ENCODE measurements at places on chromosomes 6 and 20.

- DNase-seq, result no peak
These were observed 48.9 kb downstream of the EBF4 start for GRCh38 chr20:2741463-2741862.

- no peak for DNase-seq
These were observed 182.6 kb downstream of the ERMARD start for GRCh38 chr6:169933839-169934698.

- DNase-seq, result no peak
These were observed 119.1 kb upstream of the MAP7 start for GRCh38 chr6:136669299-136669699.

DNA sequence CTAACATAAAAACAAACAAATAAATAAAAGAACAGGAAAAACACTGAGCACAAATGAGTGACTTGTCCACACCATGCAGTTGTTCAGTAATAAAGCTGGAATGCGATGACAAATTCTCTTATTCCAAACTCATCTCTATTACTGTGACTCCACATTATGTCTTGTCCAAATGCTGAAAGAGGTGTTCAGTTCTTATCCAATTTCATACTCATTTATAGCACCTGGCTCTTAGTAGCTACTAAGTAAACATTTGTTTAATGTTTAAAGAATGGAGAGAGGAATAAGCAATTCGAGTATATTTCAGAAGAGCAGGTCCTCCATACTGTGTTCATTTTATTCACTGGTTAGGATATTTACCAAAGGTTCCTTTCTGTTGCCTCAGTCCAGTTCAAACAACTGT lies 439.0 kb upstream of the JAG1 start:
- no peak for DNase-seq

DNA sequence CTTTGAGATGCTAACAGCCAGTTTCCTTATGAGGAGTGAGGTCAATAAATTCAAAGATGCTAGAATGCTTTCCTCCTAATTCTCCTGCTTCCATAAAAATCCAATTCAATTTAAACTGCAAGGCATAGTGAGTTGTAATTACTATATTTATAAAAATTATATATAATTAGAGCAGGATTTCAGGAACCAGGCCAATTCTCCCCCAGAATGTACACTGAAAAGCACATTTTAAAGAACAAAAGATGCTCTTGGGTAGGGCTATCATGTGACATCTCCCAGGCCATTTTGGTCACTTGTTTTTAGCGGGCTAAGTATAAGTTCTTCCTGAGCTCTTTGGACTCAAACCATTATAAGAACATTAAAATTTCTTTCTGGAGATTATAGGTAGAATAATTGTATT lies 195.7 kb upstream of the KCNG1 start:
- no peak for DNase-seq

GRCh38 chr6:112296122-112296521 lies 41.8 kb upstream of the LAMA4 start:
- DNase-seq, result peak; percentile 1

GRCh38 chr6:129607581-129608186 lies 102.3 kb downstream of the ARHGAP18 start:
- DNase-seq, result no peak

DNA sequence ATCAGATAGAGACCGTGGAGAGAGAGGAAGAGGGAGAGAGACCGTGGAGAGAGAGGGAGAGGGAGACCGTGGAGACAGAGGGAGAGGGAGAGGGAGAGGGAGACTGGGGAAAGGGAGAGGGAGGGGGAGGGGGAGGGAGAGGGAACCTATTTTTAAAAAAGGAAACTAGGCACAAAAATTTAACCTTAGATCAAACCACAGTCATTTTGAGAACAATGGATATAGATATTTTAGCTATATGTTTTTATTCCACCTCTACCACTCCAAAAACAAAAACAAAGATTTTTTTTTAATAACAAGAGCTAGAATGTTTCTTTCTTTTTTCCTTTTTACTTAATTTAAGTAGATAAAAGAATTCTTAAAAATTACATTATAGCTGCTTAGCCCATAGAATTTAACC lies 65.1 kb upstream of the SCGN start:
- DNase-seq, result no peak

- DNase-seq, result no peak
These were observed 11.2 kb downstream of the TFAP2D start for GRCh38 chr6:50724381-50725124.

- no peak for DNase-seq
These were observed 825.5 kb upstream of the MANEA start for GRCh38 chr6:94751641-94752329.

DNA sequence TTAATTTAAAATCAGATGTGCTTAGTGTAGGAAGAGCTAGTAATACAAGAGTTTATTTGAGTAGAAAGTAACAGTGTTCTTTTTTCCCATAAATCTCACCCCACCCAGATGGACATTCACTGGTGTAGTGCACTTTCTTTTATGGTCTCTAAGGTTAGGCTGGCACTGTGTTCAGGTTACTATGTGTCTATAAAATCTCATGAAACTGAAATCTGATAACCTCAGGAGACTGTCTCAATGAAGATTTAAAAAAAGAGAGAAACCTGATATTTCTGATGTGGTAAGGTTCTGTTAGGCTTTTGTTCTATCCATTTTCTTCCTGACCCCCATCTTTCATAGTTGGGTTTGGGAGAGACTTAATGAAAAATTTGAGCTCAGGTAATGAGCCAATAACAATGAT lies 101.2 kb upstream of the CLVS2 start:
- DNase-seq, result no peak

DNA sequence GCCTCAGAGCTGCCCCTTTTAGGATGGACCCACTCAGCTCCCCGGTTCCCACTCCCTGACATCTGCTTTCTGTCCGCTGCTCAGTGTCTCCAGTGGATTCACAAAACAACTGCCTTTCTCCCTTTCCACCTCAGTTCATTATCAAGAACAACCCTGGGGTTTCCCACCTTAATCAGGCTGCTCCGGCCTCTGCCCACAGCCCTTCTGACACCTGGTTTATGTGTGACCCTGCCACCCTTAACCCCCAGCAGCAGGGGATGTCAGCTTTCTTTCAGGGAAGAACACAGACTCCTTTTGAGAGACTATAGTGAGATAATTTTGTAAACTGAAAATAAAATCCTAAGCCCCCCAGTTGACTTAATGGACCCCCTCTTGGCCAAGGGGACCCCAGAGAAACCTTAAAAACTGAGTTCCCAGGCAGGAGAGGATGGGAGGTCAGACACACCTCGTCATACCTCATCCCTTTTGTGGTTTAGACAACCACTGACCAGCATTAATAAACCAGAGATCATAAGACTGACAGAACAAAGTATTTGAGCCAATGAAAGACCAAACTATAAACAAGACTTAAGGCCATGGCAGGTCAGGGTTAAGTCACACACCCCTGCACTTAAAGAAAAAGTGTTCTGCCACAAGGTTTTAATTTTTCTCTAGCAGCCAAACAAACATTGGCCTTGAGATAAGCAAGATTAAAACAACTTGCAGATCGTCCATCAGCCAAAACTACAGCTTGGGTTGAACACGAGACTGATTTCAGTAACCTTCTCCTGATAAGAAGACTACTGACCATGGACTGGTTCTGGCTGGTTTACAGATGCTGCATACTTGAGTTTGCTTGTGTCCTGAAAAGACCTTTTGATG lies 42.4 kb upstream of the DDR1 start:
- DNase-seq, result no peak

DNA sequence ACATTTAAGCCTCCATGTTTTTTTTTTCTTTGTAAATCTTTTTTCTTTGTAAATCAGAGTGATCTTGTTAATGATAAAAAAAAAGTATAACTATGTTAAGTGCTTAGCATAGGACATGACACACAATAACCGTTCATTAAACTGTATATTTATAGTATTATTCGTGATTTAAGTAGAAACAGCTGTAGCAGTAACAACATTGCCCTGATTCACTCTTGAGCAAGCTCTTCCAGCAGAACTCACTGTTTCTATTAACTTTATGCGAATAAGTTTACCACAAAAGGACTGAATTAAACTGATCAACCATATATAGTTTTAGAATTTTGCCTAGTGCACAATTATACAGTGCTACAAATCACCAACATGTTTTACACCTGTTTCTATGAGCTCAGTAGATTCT lies 1338.0 kb upstream of the EYS start:
- DNase-seq, result no peak

DNA sequence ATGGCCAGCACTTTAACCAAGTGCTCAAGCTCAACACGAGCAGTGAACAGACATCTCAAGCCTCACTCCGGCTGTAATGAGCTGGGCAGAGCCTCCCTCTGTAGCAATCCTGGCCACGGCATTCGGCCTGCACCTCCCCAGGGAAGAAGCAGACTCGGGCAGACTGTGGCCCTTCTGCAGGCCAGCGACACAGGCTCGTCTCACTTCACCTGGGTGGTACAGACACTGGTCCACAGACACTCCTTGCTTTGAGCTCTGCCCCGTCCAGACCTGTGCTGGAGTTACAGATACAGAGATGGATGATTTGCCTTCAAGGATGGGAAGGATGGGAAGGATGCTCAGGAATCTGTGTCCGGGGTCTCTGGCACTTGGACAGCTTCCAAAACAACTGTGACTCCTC lies 300.9 kb downstream of the PREX1 start:
- DNase-seq, result no peak

GRCh38 chr20:24389686-24390085 lies 79.7 kb upstream of the SYNDIG1 start:
- DNase-seq, result no peak

- peak; percentile 46 for DNase-seq
These were observed 25.4 kb downstream of the DIDO1 start for GRCh38 chr20:62900692-62901584.

- DNase-seq, result no peak
These were observed 120.1 kb upstream of the TIAM2 start for GRCh38 chr6:154874773-154875592.

DNA sequence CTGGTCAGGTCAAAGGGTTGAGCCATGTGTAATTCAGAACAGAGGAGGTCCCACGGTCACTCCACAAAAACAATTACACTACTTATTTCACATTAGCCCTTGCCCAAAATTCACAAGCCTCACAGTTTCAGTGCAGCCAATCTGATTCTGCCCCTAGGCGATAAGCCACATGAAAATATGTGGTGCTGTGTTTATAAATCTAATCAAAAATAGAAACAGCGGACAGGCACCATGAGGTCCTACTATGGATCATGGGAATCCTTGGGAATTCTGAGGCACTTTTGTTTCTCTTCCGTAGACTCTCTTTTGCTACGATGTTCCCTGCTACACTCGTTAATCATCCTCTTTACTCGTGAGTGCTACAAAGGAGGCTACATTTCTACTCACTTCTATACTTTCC lies 476.1 kb downstream of the TFAP2A start:
- no peak for DNase-seq

- no peak for DNase-seq
These were observed 713.0 kb downstream of the EPM2A start for GRCh38 chr6:145022199-145022796.

GRCh38 chr6:20763296-20763695 lies 229.0 kb downstream of the CDKAL1 start:
- no peak for DNase-seq
